Right atrium auricular region (tissue), 2 donors: ENCODE measurements at places on chromosomes 6 and 20.

- H3K27me3 ChIP-seq: no peaks in the 10 kb centered on the region
- H3K4me1 ChIP-seq: peaks cover 29% of the 10 kb centered on the region
- DNase-seq: no peak
- H3K27ac ChIP-seq: no peak overlapping the region
- H3K36me3 ChIP-seq: no peaks in the 10 kb centered on the region
Observed at GRCh38 chr20:4916971-4917881, 84.1 kb downstream of the SLC23A2 start.

- H3K36me3 ChIP-seq: no peaks in the 10 kb centered on the region
- no peak overlapping the region for H3K27ac ChIP-seq
- H3K27me3 ChIP-seq: no peaks in the 10 kb centered on the region
- no peaks in the 10 kb centered on the region for H3K4me1 ChIP-seq
- H3K4me3 ChIP-seq: no peak overlapping the region
Observed at GRCh38 chr20:7657569-7657968, 282.7 kb downstream of the HAO1 start.

DNA sequence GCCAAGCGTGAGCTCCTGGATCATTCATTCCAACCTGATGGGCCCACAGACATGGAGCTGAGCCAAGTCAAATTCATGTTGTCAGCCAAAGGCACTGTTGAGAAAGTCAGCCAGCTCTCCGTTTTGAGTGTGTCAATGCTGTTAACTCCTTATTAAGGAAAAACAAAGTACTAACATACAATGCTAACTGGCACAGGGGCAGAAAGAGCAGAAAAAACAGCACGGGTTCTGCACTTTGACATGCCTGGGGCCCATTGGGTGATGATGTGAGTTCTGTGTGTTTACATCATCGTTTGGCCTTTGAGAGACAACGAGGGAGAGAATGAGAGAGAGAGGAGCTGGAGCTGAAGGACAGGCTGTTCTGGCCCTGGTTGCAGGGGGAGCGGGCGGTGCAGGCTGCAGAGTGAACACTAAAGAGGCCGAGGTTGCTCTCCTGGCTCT lies 85.9 kb downstream of the SMOC2 start:
- peak overlapping the region; percentile 74 for H3K27ac ChIP-seq
- H3K4me3 ChIP-seq: no peak overlapping the region
- H3K36me3 ChIP-seq: no peaks in the 10 kb centered on the region
- no peaks in the 10 kb centered on the region for H3K27me3 ChIP-seq
- peaks cover 19% of the 10 kb centered on the region for H3K4me1 ChIP-seq

DNA sequence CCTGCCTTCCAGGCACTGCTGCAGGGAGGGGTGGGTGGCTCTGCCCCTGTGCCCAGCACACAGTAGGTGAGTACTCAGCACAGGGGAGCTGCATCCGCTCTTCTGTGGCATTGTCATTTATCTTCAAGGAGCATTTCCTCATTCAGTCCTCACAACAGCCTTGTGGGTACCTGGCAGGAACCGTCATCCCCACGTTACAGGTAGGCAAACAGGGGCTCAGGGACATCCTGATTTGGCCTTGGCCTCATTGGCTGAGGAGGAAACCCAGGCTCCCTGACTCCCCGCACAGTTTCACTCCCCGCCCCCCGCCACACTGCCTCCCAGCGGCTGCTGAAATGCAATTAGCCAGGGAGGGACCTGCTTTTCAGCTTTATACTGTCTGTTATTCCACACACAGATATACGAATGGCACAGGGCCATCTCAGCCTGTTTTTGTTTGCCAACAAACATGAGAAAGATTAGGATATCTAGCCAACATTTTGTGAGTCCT lies 24.2 kb upstream of the PNPLA1 start:
- H3K27ac ChIP-seq: no peak overlapping the region
- no peaks in the 10 kb centered on the region for H3K27me3 ChIP-seq
- no peaks in the 10 kb centered on the region for H3K36me3 ChIP-seq
- H3K4me1 ChIP-seq: no peaks in the 10 kb centered on the region

DNA sequence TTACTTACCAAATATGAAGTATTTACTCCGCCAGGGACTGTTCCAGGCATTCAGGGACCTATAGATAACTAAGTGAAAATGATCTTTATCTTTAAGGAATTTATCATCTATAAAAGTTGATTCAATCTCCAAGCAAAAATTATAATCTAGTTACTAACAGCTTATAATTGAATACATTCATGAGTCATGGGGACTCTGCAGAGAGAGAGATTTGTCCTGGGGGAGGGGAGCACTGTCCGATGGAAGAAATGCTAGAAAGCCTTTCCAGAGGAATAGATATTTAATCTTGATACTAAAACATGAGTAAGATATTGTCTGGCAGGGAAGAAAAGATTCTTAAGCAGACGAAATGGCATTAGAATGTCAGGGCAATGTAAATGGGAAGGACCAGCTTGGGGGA lies 139.3 kb downstream of the CD164 start:
- H3K4me1 ChIP-seq: no peaks in the 10 kb centered on the region
- no peaks in the 10 kb centered on the region for H3K27me3 ChIP-seq
- DNase-seq: no peak
- no peak overlapping the region for H3K4me3 ChIP-seq
- no peaks in the 10 kb centered on the region for H3K36me3 ChIP-seq

GRCh38 chr6:15280028-15280427 lies 34.2 kb downstream of the JARID2 start:
- H3K4me1 ChIP-seq: no peaks in the 10 kb centered on the region
- DNase-seq: no peak
- no peak overlapping the region for H3K27ac ChIP-seq
- no peak overlapping the region for H3K4me3 ChIP-seq
- H3K27me3 ChIP-seq: no peaks in the 10 kb centered on the region
- no peaks in the 10 kb centered on the region for H3K36me3 ChIP-seq
